ENCODE measurements at places on chromosomes 5 and 9.

DNA sequence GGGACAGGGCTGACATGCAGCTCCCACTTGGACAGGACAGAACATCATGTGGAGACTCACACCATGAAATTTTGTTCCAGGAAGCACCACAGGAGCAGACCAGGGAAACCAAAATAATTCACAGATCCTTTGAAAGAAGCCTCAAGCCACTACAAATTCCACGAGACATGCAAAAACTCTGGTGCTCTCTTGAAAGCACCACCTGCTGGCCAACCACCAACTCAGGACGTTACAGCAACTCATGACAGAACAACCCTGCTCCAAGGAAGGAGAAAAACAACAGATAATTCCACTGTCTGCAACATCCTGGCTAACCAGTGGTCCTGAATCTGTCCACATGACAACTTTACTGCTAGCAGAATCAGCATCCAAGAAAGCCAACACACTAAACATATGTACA lies 516.0 kb downstream of the SPATA31D1 start:
- no peak for DNase-seq

- DNase-seq, result no peak
Observed at GRCh38 chr9:101859620-101860019, 121.2 kb upstream of the GRIN3A start.

DNA sequence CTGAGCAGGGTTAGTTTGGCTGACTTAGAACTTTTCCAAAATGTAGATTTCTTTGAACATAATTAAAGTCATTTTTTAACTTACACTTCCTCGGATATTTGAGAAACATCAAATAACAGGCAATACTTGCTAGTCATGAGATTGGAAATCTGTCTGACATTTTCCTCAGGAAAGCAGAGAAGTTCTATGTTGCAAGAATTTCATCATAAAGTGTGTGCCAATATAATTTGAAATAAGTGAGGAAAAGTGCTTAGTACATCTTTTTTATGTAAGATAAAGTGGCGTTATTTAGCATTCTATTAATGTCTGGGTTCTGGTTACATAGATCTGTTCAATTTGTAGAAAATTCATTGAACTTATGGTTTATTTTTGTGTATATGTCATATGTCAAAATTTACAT lies 48.7 kb upstream of the C5orf47 start:
- no peak for DNase-seq

- no peak for DNase-seq
Observed at GRCh38 chr5:74822288-74822687, 43.9 kb downstream of the FAM169A start.

- peak; percentile 1 for DNase-seq
Observed at GRCh38 chr5:22372376-22372775, 480.8 kb downstream of the CDH12 start.

GRCh38 chr5:91416491-91416890 lies 33.4 kb upstream of the ARRDC3 start:
- peak; percentile 3 for DNase-seq

DNA sequence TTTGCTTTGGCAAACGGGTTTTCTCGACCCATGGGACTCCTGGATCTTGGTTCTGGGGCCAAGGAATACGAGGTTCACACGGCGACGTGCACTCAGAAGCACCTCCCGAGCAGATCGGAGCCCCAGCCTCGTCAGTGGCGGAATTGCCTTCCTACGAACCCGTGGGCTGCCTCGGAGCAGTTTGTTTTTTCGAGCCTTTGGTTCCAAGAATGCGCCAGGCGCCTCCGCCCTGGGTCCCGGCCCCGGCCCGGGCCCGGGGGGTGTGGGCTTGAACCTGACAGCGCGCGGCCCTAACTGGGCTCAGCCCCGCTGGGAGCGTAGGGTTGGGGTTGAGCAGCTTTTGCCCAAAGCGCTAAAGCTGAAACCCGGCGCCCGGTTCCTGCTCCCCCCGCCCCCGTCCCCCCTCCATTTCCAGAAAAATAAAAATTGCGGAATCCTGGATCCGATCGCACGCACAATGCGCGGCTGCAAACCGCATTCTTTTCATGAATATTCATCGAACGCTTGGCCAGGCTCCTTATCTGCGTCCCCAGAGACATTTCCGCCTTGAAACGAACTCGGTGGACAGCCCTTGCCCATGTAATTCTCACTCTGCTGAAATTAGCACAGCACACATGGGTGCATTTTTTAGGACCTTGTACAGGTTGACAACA lies 1.0 kb downstream of the BASP1 start:
- DNase-seq, result peak; percentile 70
